Activated T-helper 2 cell treated with anti-CD3 and anti-CD28 coated beads, Interferon-gamma antibody, Interleukin-2, Interleukin-4, amounts not matched to agents 10 μg/mL and 5 μg/mL and 100 μg/mL, durations not matched to agents 14 hours and 24 hours and 36 hours (primary cell): ENCODE measurements at places on chromosomes 12 and 14.

DNA sequence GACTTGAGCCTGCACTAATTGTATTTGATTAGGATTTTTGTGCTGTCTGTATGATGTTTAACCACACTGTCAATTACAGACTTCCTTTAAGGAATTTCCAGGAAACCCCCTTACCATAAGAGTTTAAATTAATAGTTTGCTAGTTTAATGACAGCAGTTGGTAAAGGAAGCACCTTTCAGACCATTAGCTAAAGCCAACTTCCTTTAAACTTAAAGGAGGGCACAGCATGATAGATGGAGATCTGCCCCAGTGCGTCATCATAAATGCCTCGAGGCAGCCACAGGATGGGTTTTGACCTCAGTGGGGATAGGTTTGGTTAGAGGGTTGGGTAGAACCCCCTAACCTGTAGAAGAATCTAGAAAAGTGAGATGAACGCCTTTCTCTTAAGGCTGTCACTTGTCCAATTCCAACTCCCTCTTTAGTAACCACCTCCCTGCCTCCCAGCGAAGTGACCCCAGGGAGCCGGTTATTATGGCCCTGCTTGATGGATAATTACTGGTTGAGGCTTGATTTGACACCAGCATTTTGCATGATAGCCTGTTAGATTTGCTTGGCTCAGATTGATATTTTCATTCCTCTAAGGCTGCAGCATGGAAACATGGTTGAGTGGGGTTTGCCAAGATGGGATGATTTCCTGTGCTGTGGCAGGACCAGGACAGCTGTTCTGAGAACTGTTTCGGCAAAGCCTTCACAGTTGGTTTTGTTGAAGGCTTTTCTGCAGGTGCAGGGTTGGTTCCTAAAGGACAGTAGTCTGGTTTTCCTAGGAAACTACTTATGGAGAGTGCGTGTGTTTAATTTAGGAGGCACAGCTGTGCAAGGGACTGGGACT is 62.7 kb downstream of the CHST11 start:
- DNase-seq: no peak

GRCh38 chr12:123109319-123109772 is 41.5 kb downstream of the PITPNM2 start:
- no peak for DNase-seq

DNA sequence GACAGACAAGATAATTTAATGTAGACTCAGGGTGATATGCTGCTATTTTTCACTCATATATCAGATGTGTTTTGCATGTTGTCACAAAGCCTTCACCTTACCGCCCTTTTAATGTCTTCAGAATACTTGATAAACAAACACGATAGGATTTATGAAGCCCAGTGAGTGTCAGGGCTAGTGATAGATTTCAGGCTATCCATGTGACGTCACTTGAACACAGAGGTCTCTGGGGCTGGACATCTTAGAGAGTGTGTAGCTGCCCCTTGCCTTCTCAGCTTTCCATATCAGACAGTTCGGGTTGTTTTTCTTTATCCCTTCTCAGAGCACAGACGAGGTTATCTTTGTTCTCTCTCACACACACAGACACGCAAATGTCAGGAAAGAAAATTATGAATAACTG is 105.3 kb upstream of the GSC start:
- DNase-seq: no peak

DNA sequence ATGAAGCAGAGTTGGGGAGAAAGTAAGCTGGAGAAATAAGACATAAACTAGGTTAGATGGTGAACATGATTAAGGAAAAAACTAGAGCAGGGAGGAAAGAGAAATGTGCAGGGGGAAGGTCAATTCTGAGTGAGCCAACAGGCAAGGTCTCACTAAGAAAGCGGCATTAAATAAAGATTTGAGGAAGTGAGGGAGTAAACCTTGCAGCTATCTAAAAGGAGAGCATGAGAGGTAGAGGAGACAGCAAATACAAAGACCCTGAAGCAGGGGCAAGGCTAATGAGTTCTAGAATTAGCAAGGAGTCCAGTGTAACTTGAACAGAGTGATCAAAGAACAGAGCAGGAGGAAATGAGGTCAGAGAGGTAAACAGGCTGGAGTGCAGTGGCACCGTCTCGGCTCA is 4.4 kb upstream of the SOCS2 start:
- no peak for DNase-seq

DNA sequence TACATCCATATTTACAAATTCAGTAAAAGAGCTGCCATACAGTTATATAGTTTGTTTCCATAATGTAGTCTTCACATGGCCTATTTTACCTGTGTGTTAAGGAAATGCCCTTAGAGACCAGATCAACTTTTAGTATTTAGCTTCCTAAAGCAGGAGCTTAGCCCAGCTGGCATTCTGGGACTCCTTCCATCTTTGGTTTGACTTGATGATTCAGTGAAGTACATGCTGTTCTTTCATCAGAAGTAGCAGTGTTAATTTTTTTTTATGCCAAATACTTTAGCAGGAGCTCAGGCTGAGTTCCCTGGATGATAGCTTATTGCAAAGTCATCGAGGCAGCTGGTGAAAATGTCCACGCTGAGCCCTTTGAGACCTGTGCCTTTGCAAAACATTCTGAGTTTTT is 101.0 kb downstream of the FOXG1 start:
- DNase-seq: no peak

DNA sequence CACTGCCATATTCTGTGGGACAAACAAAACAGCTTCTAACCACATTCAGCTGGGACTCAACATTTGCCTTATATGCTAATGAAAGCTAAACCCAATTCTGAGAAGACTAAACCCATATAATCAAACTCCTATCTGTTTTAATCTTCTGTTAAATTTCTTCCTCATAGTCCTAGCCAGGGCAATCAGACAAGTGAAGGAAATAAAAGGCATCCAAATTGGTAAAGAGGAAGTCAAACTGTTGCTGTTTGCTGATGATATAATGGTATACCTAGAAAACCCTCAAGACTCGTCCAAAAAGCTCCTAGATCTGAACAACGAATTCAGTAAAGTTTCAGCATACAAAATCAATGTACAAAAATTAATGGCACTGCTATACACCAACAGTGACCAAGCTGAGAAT is 157.1 kb downstream of the PHLDA1 start:
- DNase-seq: no peak

- DNase-seq: no peak
These were observed 55.9 kb upstream of the SEL1L start for GRCh38 chr14:81589381-81590065.

DNA sequence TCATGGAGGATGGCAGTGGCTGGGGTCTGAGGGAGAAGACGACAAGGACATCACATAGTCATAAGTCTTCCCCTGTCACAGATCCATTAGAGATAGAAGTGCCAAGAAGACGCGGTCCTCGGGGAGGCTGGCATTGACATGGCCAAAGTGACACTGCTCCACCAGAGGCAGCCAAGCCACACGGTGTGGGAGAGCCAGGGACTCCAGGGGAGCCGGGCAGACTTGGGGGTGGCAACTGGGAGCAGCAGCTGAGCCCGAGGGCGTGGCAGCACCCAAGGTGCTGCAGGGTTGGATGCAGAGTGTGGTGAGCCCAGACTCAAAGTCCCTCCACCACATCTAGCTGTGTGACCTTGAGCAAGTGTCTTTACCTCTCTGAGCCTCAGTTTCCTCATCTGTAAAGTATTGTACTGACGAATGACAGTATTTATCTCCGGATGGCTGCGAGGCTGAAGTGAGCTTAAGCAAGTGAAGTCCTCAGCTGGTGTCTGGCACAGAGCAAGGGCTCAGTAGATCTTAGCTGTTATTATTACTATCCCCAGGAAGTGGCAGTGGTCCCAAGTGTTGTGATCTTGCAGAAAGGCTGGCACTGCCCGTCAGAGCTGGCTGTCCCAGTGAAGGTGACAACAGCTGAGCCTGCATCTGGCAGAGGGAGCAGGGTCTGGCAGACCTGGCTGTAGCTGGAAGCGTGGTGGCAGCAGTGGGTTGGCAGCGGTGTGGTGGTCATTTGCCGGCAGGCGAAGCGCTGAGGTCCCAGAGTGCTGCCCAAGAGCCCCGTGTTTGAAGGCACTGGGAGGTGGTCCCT is 54.9 kb downstream of the ZNF664 start:
- DNase-seq: no peak

DNA sequence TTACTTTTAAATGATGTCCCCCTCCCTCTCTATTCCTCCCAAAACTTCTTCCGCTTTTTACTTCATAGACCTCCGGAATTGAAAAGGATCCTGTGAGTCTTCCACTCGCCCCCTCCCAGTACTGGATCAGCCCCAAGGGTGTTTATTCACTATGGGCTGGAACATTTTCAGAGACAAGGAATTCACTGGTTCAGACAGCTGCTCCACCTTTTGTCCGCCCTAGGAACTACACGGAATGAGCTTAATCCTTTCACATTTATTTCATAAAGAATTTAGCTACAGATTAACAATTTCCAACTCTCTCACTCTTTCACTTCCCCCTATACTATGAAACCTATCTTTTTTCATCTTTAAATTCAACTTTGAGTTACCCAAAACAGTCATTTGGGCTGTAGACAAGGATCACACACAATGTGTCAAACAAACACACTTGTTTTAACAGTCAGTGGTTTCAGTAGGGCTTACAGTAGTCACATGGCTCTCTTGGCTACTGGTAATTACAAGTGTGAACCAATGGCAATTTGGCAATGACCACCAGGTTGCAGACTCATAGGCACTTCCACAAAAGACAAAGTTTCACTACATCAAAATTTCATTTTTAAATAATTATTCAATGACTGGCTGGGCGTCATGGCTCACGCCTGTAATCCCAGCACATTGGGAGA is 20.6 kb downstream of the CNIH1 start:
- DNase-seq: no peak

DNA sequence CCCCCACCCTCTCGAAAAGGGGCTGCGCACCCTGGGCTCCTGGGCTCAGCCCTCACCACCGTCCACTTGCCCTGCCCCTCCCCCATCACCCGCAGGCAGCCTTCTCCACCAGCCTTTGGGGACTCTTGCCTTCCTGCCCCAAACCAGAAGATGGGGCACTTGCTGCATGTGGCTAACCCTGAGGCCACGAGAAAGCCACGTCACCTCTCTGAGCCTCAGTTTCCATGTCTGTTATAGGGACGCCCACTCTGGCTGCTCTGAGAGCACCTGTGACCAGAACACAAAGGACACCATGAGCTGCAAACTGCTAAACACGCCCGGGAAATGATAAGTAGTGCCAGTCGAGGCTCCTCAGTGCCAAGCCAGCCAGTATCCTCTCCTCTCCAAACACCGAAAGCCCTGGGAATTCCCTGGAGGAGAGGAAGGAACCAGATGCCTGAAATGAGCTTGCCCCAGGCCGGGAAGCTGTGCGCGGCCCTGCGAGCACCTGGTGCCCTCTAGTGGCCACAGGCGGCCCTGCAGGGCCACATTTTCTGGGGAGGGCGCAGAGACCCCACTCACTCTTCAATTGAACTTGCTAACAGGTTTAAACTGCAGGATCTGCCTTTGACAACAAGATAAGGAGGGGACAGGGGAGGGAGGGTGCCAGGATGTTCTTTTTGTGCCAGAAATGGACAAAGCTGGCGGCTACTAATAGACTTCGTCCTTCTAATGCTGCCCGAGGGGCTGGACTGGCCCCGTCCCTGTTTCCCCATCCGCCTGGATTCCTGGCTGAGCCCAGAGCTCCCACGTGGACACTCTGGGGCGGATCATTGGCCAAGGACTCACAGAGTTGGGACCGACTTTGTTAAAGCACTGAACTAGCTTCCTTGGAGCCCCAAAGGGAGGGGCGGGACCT is 10.2 kb upstream of the SERPINA9 start:
- peak; percentile 17 for DNase-seq

DNA sequence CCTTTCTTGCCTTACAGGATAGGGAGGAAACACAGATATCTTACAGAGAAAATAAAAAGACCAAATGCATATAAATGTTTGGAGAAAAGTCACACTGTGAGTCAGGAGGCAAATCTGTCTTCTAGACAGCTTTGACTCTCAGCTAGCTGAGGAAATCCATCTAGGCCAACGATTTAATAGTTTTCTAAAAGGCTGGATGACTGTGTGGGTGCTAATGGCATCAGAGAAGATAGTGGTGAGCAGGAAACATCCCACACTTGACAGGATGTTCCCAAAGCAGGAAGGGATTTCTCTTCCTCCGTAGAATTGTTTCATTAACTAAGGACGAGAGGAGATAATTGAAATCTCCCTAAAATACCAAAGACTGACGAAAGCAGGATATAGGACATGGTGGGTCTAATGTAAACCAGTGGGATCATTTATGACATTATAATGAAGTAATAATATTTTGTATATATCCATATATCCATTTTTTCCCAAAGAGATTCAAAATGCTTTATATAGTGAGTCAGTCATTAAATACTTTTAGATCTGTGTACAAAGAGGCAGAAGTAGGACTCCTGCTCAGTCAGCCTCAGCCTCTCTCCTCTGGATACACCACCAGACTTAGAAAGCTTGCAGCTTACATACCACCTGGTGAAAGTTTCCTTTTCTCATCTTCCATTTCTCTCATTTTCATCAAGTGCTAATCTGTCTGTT is 44.3 kb upstream of the PSMA6 start:
- no peak for DNase-seq

DNA sequence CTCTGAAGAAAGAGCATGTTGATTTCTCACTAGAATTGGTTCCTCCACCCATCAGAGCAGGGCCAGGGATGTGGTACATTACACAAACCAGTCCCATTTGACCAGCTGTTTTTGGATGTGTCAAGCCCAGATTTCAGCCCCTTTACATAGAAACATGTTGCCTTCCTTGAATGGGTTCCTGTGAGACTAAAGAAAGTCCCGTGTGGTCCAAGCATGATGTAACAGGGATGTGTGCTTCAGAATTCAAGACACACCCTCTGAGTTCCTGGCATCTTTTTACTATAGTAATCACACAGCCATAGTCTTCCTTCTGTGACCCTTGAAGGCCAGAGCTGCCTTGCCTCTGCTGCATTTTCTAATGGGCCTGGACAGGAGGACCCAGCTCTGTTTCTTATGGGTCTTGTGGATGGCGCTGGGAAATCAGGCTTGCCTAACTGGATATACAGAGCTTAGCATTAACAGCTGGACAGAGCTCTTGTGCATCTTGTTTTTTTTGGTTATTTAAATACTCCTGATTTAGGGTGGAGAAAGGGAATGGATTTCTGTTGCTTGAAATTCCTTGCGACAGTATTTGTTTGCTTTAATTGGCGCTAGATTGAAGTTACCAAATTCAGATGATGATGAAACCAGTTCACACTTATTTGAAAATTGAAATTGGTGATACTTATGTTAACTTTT is 341.0 kb downstream of the ZFP36L1 start:
- DNase-seq: no peak

DNA sequence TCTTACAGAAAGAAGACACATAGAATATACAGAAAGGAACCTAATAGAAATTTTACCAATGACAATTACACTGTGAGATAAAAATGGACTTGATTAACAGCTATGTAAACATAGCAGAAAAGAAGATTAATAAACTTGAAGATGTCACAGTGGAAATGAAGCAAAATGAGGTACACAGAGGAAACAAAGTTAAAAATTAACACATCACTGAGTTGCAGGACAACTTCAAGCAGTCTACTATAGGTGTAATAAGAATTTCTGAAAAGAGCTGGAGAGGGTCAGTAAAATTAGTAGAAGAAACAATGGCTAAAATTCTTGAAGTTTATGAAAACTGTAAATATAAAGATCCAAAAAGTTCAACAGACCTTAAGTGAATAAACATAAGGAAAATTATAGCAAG is 738.7 kb downstream of the C12orf50 start:
- DNase-seq: no peak
